GM12891 (cell line): ENCODE measurements at places on chromosomes 13 and 19.

DNA sequence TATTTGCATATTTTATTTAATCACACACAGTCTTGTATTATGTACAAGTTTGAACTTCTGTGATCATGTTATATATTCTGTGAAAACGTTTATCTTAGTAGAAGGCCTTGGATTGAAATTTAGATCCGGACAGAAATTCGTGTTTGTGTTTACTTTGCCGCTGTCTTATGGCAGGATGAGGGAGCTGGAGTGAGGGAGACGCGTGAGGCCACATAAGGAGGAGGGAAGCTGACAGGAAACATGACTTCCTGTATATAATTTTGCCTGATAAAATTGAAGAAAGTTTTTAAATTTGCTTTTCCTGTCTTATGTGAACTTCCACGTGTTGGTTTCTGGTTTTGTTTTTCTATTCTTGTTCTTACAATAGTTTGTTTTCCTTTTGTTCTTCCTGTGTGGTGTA lies 200.2 kb downstream of the MTUS2 start:
- DNase-seq: no peak

DNA sequence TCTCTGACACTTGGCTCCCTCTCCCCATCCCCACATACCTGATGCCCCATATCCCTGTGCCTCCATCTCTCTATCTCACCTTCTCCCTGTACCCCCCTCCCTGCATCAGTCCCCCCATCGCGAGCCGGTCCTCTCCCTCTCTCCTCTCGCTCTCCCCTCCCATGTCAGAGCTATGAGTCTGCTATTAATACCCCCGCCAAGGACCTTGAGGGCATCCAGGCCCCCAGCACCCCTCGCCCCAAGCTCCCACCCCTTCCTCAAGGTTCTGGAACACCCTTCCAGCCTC lies 1.6 kb downstream of the GRIN2D start:
- DNase-seq: no peak

DNA sequence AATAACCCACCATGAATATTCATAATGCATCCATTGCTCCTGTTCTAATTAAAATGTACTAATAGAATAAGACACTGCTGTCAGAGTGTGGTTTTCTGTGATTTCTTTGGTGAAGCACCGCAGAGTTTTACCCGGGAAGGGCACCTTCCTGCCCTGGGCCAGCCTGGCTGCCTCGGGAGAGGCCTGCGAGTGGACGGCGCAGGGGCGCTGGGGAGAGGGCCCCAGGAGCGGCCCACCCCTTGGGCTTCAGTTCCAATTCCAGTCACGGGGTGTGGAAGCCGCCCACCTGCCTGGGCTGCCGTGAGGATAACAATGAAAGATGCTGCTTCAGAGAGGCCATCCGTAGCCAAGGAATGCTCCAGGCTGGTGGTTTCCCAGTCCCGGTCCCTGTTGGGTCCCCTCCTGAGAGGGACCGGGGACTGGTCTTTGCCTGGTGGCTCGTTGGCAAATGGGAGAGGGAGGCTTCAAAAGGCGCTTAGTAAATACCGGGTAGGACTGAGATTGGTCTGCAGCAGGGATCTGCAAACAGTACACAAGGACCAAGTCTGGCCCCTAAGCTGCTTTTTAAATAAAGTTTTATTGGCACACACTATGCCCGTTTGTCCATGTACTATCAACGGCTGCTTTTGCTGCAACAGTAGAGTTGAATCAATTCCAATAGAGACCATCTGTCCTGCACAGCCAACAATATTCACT lies 18.0 kb downstream of the TCF3 start:
- no peak for DNase-seq

DNA sequence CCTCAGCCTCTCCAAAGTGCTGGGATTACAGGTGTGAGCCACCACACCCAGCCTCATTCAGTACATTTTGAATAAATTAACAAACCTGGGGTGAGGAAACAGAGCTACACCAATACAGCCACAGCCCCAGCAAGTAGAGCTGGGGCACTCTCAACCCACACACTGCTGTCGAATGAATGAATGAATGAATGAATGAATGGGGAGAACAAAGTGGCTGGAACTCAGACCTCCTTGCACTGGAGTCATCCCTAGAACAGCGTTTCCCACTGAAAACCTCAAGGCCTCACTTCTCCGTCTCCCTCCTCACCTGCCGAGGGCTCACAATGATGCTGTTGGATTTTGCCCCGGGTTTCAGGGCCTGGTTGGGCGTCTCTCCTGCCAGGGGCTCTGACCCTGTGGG lies 2.8 kb downstream of the ERCC1 start:
- no peak for DNase-seq

GRCh38 chr13:34748073-34748472 lies 194.0 kb upstream of the NBEA start:
- no peak for DNase-seq

- no peak for DNase-seq
These were observed 12.2 kb downstream of the TMEM160 start for GRCh38 chr19:47036097-47036651.

- no peak for DNase-seq
These were observed 4.5 kb downstream of the MIR17HG start for GRCh38 chr13:91351980-91352379.

DNA sequence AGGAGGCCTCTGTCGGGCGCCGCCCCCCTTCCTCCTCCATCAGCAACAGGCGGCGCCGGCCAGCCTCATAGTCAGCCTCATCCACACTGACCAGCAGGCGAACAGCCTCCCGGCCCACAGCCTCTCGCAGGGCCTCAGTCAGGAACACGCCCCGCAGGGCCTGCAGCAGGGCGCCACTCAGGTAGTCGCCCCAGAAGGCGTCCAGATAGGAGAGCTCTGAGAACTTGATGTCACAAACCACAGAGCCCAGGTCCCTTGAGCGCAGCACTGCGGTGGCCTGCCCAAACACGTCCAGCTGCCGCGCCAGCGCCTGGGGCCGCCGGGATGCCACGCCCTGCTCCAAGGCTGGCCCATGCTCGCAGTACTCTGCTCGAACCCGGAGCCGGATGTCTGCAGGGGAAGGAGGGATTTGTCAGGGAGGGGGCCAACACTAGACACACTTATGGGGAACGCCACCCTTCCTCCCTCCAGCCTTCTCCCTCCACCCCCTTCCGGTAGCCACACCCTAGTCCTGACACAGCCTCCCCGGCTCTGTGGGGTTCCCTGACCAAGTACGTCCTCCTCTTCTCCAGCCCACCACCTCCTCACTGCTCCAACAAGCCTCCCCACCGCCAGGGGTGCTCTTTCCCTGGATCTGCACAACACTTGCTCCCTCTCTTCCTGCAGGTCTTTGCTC lies 17.9 kb downstream of the DEDD2 start:
- DNase-seq: peak; percentile 76

DNA sequence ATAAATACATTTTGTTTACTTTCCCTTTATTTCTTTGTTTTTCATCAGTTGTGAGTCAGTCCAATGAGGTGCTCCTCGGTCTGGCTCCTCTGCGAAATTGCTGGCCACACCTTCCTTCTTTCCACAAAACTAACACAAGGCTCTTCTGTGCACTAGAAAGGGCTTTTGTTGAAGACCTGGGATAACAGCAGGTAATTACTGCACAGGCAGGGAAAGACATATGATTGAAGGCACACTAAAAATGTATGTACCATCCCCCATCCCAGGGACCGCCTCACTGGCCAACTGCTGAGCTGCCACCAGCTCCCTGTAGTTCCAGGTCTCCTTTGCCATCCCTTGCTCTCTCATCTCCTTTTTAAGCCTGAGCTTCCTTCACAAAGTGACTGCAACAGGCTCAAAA lies 180.5 kb downstream of the EFNB2 start:
- DNase-seq: no peak

GRCh38 chr13:90321281-90321931 lies 1026.1 kb upstream of the MIR17HG start:
- no peak for DNase-seq

- DNase-seq: no peak
These were observed 306.1 kb downstream of the IRS2 start for GRCh38 chr13:109480011-109480955.

DNA sequence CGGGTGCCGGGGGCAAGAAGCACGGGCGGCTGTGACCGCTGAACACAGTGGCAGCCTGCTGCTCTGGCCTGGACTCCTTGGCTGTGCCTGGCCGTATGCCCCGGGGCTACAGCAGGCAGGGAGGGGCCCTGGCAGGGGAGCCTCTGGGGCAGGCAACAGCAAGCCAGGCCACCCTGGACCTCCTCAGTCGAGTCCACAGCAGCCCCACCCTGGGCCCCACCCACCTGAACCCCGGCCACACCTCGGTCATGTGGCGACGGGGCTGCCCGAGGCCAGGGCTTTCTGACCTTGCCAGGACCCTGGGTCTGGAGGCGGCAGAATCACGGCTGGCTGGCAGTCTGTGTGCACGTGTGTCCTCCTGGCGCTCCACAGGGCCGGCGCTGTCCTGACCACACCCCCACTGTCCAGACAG lies 8.7 kb downstream of the CILP2 start:
- DNase-seq: no peak

- no peak for DNase-seq
These were observed 24.5 kb downstream of the DIAPH3 start for GRCh38 chr13:60139272-60139671.

DNA sequence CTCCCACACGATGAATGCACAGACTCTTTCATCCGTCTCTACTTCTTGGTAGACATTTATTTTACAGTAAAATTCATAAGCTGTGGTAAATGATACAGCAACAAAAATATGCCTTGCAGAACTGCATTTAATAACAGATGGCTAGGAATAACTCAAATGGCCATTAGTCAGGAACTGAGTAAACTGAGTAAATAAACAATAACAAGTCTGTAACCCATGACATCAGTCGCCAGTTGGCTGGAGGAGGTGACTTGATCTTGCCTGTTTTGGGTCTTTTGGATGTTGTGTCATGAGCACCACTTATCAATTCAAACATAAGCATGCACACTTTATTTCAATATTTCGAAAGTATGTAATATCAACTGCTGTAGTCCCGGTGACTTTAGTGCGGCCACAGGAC lies 632.6 kb upstream of the ARGLU1 start:
- no peak for DNase-seq

GRCh38 chr19:30663611-30664174 lies 291.5 kb downstream of the ZNF536 start:
- DNase-seq: no peak

DNA sequence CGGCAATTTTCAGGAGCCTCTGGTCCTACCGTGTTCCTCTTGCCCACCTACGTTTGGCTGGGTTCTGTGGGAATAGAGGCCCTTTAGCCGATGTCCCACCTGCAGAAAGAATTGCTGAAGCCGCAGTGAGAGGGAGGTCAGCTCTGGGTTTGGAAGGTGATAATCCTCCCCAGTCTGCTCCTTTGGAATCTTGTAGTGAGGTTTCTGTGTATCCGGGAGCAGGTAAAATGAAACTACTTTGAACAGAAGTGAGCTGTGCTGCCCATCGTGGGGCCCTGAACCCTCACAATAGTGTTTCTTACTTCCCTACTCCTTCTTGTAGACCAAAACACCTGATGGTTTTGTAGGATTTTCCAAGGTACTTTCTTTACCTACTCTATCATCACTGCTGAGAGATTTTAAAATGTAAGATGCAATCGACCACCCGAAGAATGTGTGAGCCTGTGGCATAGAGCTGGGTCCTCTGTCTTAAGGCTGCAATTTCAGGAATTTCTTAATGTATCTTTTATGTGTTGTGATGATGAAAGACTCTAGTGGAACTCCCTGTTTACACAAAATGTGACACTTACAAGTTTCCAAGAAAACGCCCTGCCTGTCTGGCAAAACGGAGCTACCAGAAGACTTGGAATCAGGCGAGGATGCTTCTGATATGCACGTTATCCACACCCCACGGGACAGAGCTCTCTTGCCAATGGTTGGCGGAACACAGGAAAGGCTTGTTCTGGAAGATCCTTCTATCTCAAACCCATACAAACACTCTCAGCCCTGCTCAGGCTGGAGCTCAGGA lies 76.1 kb downstream of the RGCC start:
- DNase-seq: no peak

- peak; percentile 40 for DNase-seq
These were observed 54.0 kb upstream of the ATP12A start for GRCh38 chr13:24625870-24626849.

DNA sequence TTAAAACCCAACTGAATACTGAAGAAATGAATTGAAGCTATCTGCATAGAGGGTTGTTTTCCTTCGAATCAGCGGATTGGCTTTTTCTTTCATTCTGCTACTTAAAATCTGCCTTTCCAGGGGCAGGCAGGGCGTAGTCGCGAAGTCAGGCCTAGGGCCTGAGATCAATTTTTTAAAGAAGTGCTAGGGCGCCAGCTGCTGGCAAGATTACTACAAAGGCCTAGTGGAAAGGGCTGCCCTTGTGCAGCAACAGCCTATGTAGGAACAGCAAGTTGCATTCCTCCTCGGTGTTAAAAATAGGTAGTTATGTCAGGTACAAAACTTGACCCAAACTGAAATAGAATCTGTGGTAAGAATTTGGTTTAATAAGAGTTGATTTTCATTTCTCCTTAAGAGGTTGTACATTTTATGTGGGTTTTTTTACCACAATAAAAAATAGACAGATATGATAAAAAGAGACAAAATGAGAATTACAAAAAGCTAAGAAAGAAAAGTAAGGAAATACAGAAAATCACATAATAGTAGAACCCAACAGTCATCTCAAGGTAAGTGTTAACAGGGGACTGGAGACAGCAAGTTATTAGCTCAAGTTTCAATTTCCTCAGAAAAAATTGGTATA lies 9.5 kb upstream of the URAD start:
- no peak for DNase-seq

DNA sequence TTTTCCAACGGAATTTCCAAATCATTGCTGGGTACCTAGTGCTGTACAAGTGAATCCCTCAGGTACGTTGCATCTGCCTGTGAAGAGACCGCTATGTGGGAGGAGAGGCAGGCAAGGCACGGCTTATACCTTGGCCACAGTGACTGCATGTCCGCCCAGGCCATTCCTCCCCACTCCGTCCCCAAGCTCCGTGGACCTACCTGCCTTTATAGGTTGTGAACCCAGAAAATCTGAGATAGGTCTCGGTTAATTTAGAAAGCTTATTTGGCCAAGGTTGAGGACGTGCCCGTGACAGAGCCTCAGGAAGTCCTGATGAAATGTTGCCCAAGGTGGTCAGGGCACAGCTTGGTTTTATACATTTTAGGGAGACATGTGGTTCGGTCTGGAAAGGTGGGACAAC lies 218.5 kb upstream of the TSHZ3 start:
- no peak for DNase-seq

DNA sequence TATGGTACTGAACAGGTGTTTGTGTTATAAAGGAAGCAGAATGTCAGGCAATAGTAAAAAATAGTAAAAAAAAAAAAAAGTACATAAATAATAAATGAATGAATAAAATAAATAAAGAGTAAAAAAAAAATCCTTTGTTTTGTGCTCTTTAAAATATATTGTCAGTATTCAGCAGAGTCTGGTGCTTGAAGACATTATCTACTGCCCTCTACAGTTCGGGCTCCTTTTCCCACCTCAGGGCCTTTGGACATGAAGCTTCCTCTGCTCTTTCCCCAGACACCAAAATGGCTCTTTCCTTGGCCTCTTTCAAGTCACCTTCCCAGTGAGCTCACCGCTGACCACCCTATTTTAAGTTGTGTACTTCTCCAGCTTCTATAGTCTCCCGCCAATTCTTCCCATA lies 137.5 kb downstream of the TNFRSF19 start:
- DNase-seq: no peak
